ENCODE measurements at places on chromosomes 3 and 15. TPM values are rescaled to one million over a fixed set of nuclear protein-coding genes. Genes with fewer than 3 reads are reported as not detected.

DNA sequence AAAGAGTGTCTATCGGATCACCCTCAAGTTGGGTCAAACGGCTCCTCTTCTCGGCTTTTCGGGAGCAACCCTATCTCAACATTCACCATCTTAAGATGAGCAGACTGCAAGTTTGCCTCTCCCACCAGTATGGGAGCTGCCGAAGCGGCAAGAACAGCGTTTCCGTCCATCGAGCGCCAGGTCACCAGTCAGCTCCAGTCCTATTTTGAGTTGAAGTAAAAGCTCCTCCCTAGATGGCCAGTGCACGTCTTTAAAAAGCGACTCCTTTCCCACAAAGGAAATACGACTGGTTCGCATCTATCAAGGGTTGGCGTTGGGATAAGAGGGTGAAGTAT lies 369 bp upstream of the U2SURP start:
- peak; percentile 69 for DNase-seq

DNA sequence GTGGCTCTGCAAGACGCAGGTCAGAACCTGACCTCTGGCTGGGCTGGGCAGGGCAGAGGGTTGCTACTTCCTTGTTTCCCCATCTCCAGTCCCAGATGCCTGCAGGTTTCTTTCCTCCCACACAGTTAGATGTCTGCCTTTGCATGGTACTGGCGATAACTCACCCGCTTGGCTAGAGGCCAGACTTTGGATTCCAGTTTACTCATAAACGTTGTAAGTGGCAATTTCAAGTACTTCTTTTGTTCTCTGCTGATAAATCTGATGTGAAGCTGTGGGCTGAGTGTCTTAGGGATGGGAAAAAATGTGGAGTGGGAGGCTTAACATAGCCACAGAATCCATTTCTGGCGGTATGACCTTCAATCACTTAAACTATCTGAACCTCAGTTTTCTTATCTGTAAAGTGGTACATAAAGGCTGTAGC lies 194.2 kb downstream of the EBLN2 start:
- no peak for DNase-seq

DNA sequence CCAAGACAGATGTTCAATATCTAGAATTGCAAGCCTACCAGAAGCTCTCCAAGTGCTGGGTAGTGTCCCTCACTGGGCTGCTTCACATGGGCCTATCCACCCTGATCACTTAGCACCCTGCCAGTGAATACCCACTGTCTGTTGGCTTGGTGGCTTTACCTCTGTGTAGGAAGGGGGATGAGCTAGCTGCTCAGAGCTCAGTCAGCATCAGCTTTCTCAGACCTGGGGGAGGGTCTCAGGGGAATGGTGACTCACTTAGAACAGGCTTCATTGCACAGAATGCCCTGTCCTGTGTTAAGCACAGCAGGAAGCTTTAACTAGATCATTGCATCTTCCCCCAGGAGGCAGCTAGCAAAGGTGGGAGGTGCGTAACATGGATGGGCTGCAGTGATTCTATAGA lies 209.8 kb downstream of the PDCD6IP start:
- no peak for DNase-seq

The P3H2 gene
- total RNA-seq = 0.89 TPM

DNA sequence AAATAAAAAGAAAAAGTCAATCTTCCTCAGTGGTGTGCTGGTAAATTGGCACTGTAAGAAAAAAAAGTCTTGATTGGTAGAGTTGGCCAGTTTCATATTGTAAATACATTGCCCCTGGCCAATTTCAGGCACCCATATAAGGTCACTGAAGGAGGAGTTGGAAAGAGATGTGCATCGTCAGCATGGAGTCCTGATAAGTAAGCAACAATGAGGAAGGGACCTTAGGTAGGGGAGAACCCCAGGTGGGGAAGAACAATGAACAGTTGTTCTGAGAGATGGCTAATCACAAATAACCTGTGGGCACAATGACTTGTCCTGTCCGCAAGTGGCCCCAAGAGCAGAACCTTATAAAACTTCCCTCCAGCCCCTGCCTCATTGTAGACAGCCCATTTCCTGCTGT lies 8.6 kb upstream of the CYP8B1 start:
- DNase-seq = no peak

DNA sequence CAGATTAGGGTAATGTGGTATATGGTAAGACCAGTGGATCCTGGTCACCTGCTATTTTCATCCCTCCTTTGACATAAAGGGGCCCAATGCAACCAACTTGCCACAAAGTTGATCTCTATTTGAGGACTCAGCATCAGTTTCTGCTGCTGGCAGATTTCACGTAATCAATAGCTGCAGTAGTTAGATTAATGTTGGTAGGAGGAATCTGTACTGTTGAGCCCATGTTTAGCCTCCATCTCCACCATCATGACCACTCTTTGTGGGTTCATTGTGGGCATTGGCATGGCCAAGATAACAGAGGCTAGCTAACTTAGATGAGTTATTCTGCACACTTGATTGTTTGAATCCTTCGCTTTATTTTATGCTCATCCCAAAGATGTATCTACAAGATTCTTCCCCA lies 29.9 kb downstream of the CGGBP1 start:
- DNase-seq = no peak

- no peak for DNase-seq
These were observed 1297.6 kb upstream of the ALCAM start for GRCh38 chr3:104069114-104069513.

- no peak for DNase-seq
These were observed 473.6 kb downstream of the ROBO2 start for GRCh38 chr3:77513542-77513941.

DNA sequence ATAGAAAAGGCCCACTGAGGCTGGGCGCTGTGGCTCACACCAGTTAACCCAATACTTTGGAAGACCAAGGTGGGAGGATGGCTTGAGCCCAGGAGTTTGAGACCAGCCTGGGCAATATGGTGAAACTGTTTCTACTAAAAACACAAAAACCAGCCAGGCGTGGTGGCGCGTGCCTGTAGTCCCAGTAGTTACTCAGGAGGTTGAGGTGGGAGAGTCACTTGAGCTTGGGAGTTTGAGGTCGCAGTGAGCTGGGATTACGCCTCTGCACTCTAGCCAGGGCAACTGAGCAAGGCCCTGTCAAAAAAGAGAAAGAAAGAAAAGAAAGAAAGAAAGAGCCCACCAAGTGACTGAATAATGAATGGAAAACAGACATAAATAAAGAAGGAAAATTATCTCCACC lies 32.0 kb downstream of the TAMM41 start:
- no peak for DNase-seq

- no peak for DNase-seq
These were observed 41.5 kb downstream of the SLCO3A1 start for GRCh38 chr15:91895051-91895450.

The NANOGP8 gene
- not detected for total RNA-seq

The STARD9 gene
- total RNA-seq = 2.2 TPM

DNA sequence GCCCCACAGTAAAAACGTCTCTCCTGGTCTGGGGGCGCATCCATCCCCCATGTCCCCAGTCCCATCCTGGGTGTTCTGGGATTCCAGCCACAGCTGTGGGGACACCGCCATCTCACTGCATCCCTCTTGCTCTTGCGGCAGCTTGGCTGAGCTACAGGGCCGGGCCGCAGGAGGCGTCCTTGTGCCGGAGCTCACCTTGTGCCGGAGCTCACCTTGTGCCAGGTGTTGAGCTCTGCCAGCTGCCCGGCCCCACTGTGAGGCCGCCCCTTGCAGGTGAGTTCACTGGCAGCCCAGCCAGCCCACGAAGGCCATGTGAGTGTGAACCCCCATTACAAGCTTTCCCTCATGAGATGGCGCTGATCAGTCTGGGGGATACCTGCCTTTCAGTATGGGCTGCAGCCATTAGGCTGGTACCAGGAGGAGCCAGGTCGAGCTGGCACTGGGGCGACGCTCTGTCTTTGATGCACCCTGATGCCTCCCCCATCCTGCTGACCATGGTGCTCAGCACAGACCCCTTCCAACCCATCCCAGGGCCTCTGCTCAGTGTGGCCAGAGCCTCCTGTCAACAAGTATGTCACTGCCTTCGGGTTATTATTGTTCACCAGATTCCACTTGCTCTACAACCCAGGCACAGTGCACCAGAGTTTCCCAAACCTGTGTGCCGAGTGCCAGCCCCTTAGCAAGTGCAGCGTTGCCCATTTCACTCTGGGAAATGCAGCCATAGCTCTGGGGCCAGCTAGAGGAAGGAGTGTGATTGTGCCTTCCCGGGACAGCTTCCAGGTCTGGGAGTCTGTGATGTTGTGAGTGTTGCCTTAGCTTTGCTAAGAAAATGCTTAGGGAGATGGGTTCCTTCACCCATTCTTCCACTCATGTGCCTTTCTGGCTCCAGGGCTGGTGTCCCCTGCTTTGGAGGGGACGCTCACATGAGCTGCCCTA lies 105.7 kb downstream of the APBA2 start:
- no peak for DNase-seq

The ACP3 gene
- total RNA-seq = not detected

GRCh38 chr3:110984456-110985250 lies 87.0 kb upstream of the NECTIN3 start:
- no peak for DNase-seq

The PTH1R gene
- 2.3 TPM for total RNA-seq

- DNase-seq = peak; percentile 16
These were observed 1.1 kb downstream of the SLC35G2 start for GRCh38 chr3:136819731-136820679.

- DNase-seq = no peak
These were observed 116.2 kb upstream of the RASGRP1 start for GRCh38 chr15:38680775-38681174.

- peak; percentile 22 for DNase-seq
These were observed 35.3 kb downstream of the ANXA2 start for GRCh38 chr15:60362321-60363086.

The GMPS gene
- total RNA-seq = 33.1 TPM

- DNase-seq = no peak
These were observed 19.3 kb downstream of the LSAMP start for GRCh38 chr3:116426036-116426435.

DNA sequence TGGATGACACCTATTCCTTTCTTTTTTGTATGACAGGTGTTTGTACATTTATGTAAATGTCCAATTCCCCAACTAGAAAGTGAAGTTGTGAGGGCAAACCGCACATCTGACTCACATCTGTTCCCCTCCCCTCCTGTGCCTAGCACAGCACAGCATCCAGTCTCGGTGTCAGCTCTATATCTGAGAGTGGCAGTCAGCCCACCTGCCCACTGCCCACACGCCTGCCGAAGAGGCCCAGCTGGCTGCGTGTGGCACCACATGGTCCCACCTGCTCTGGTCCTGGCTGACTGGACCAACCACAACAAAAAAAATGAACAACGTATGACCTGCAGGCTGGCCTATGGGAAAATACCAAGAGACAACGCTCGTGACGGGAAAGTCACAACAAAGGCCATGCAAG lies 62.8 kb downstream of the XXYLT1 start:
- DNase-seq = no peak

DNA sequence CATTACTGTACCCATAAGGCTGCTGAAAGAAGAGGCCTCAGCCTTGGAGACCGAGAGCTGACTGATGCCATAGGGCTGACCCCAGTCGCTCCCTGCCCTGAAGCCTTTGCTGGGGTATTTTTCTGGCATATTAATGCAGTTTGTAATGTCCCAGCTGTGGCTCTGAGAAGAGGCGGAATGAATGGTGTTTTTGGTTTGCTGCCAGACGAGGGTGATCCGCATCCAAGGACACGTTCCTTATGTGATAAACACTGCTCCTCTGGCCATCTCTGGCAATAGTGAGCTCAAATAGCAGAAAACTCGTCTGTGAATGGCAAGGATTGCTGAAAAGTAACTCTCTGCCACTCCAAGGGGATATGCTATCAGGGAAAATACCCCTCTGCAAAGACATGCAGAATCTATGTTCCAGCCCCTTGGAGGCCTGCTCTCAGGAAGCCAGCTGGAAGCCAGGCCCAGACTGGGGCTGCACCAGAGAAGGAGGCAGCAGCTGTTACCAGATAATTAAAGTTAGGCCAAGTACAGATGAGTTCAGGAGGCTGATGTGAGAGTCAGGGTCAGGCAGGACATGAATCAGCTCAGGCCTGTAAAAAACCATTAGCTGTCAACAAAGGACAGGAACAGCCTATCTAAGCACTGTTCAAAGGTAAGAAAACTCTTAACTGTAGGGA lies 28.9 kb upstream of the KLHL6 start:
- DNase-seq = peak; percentile 41

The GP9 gene
- not detected for total RNA-seq

The SSR3 gene
- 68.7 TPM for total RNA-seq

GRCh38 chr3:121574449-121574848 lies 6.7 kb downstream of the ARGFX start:
- DNase-seq = no peak

DNA sequence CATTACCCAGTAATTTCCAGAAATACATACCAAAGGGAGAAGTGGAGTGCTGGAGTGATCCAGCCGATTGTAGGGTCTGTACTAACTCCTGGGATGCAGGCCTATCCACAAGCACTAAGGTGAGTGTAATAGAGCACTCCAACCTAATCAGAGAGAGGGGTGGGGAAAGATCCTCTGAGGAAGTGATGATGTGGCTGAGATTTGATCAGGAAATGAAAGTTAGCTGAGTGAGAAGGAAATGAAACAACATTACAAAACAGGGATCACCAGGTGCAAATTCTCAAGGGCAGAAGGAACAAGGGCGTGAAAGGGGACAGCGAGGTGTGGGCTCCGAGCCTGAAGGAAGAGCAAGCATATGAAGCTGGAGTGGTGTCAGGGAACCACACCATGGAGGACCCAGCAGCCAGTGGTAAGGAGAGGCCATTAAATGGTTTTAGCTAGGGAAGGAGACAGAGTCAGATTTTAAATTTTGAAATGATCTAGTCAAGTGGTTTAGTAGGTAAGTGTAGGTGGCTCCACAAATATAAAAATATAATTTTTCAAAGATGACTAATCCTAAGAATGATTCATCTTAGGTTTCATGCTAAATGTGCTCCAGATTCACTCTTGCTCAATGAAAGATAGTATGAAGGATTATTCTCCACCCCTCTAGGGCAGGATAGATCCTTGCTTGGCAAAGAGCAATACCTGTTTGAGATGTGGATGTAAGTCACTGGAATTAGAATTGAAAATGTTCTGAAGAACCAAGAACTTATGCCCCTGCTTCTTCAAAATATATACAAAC lies 348.7 kb downstream of the TBL1XR1 start:
- DNase-seq = no peak

The TMOD2 gene
- total RNA-seq = 1.0 TPM

GRCh38 chr15:80584561-80584964 lies 110.5 kb upstream of the ABHD17C start:
- no peak for DNase-seq

GRCh38 chr3:184291044-184291737 lies 7.8 kb upstream of the PSMD2 start:
- no peak for DNase-seq

DNA sequence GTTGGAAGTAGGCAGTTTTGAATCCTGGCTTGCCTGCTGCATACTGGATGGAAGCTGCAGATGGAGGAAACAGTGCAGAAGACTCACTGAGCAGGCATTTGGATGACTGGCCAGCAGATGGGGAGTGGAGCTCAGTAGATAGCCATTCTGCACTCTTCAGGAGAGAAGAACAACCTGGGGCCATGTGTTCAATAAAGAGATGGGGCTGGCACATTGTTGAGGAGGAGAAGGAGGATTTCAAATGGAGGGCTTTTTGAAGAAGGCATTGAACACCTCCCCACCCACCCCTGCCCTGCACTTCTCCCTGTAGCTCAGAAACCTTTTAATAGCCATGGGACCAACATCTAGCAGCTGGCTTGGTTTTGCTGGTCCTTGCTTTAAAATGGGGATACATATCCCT lies 109.8 kb downstream of the CACNA1D start:
- DNase-seq = no peak

The EFCAB12 gene
- not detected for total RNA-seq

All from gastrocnemius medialis (tissue), 4 donors.